ENCODE measurements at places on chromosomes 2 and 18. TPM values are rescaled to one million over a fixed set of nuclear protein-coding genes. Genes with fewer than 3 reads are reported as not detected.
A peak's percentile ranks its signal among the peaks of the same experiment; 100 is the strongest.

DSG2 gene
- 168 TPM for total RNA-seq

DNA sequence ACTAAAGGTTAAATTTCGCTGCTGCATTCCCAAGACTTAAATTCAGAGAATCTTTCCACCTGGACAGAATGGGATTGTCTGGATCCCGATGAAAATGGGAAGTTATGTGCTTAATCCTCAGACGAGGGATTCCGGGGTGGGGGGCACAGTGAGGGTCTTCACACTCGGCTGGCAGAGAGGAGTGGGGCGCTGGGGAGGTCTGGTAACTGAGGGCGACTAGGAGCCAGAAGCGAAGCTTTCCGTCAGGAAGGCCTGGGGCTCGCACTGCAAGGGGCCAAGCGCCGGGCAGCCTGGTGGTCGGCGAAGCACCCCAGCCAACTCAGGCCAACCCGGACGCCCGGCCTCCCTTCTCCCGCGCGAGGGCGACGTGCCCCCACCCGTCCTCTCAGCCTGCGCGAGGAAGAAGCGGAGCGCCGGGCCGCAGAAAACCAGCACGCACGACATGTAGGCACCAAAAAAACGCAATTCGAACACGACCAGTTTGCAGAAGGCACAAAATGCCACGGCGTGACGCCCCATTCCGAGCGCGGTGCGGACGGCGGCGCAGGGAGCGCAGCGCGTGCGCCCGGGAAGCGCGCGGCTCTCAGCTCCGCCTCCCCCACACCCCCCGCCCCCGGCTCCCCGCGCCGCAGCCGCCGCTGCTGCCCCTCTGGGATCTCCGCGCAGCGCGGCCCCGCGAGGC is 188.1 kb downstream of the ZEB2 start:
- H3K4me3 ChIP-seq, result peak overlapping the region; percentile 80
- H3K4me1 ChIP-seq, result peaks cover 4% of the 10 kb centered on the region
- H3K27ac ChIP-seq, result peak overlapping the region; percentile 76
- peak; percentile 46 for DNase-seq
- no peaks in the 10 kb centered on the region for H3K36me3 ChIP-seq
- H3K27me3 ChIP-seq, result no peaks in the 10 kb centered on the region

- H3K27ac ChIP-seq, result no peak overlapping the region
- H3K36me3 ChIP-seq, result no peaks in the 10 kb centered on the region
- H3K4me1 ChIP-seq, result peaks cover 8% of the 10 kb centered on the region
- H3K4me3 ChIP-seq, result no peak overlapping the region
- DNase-seq, result no peak
- no peaks in the 10 kb centered on the region for H3K27me3 ChIP-seq
Observed at GRCh38 chr2:69615969-69616368, 27.6 kb downstream of the AAK1 start.

DSEL gene
- 16.5 TPM for total RNA-seq

TBR1 gene
- not detected for total RNA-seq

DNA sequence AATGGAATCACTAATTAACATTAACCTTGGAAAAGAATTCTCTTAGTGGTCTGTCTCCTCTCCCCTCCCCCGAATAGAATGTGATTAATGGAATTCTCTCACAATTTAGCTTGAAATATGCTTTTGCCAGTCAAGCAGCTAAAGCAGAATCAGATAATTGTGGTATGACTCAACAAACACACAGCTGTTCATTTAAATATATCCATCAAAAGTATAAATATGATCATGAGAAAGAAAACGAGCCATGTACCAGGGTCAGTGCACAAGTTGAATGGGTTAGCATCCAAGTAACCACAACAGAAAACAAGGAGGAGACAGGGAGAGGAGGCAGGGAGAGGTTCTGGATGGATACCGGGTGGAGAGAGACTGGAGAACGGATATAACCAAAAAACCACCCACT is 66.9 kb downstream of the ACVR1 start:
- no peaks in the 10 kb centered on the region for H3K36me3 ChIP-seq
- H3K4me3 ChIP-seq, result no peak overlapping the region
- peak; percentile 94 for DNase-seq
- no peaks in the 10 kb centered on the region for H3K27me3 ChIP-seq
- H3K4me1 ChIP-seq, result peaks cover 15% of the 10 kb centered on the region
- H3K27ac ChIP-seq, result peak overlapping the region; percentile 45

DNA sequence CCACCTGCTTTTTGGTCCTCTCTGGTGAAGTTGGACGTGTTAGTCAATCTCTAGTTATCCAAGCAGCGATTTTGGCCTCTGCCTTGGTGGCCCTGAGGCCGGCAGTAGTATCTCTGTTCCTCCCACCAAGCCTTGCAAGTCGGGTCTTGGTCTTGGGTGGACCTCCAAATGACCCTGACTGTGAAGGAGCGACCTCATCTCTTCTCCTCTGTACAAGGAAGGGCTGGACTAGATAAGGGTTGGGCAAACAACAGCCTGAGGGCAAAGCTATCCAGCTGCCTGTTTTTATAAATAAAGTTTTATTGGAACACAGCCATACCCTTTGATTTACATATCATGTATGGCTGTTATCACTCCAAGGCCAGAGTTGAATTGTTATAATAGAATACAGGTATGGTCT is 74.6 kb upstream of the FOSL2 start:
- no peaks in the 10 kb centered on the region for H3K27me3 ChIP-seq
- no peak overlapping the region for H3K4me3 ChIP-seq
- H3K4me1 ChIP-seq, result peaks cover 23% of the 10 kb centered on the region
- DNase-seq, result no peak

ARMC9 gene
- 42.7 TPM for total RNA-seq

- H3K36me3 ChIP-seq, result no peaks in the 10 kb centered on the region
- H3K27ac ChIP-seq, result no peak overlapping the region
- DNase-seq, result no peak
- H3K4me1 ChIP-seq, result no peaks in the 10 kb centered on the region
Observed at GRCh38 chr2:135086222-135086621, 34.1 kb downstream of the RAB3GAP1 start.

DNAH7 gene
- total RNA-seq, result 1.2 TPM

RTP5 gene
- not detected for total RNA-seq

- no peaks in the 10 kb centered on the region for H3K36me3 ChIP-seq
- H3K27ac ChIP-seq, result no peak overlapping the region
- no peaks in the 10 kb centered on the region for H3K4me1 ChIP-seq
- no peak for DNase-seq
Observed at GRCh38 chr18:73780218-73780617, 367.4 kb downstream of the FBXO15 start.
